ENCODE measurements at places on chromosomes 13 and 19.

GRCh38 chr13:22536851-22537250 lies 643.9 kb upstream of the SGCG start:
- H3K36me3 ChIP-seq: peaks cover 7% of the 10 kb centered on the region
- H3K4me1 ChIP-seq: no peaks in the 10 kb centered on the region
- no peaks in the 10 kb centered on the region for H3K27me3 ChIP-seq
- no peak overlapping the region for H3K4me3 ChIP-seq

DNA sequence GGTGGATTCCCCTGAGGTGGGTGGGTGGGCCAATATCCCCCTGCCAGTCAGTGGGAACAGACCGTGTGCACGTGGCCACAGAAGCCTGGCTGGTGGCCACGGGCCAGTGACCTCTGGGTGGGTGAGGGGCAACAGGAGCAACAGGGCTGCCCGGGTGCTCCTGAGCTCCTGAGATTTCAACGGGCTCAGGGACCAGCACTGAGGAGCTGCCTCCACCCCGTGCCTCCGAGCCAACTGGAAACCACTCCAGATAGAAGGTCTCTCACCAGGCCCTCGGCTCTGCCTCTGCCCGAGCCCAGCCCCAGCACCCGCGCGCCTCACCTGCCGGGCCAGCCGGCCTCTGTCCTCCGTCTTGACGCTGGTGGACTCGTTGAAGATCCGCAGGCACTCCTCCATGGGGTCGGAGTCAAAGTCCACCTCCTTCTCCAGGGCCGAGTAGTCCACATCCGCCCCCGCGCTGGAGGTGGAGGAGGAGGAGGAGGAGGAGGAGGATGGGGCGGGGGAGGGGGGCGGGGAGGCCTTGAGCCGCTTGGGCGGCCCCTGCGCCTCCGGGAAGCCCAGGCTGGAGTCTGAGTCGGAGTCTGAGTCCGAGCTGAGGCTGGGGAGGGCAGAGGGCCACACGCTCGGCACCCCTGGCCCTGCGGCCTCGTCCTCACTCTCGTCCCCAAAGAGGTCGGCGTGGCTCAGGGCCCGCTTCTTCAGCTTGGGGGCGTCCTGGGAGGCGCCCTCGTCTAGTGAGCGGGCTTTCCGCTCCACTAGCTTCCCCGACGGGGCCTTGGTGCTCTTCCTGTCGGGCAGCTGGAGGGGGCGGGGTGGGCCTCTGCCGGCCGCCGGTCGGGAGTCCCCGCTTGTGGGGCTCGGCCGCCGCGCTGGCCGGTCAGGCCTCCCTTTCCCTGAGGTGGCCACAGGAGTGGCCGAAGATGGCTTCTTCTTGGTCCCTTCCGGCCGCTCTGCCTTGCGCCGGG lies 14.8 kb upstream of the ATP8B3 start:
- peak; percentile 42 for DNase-seq
- no peak overlapping the region for H3K27ac ChIP-seq
- peaks cover 6% of the 10 kb centered on the region for H3K4me1 ChIP-seq
- H3K27me3 ChIP-seq: no peaks in the 10 kb centered on the region
- H3K36me3 ChIP-seq: peaks cover 8% of the 10 kb centered on the region

GRCh38 chr19:7550987-7551761 lies 15.7 kb downstream of the PNPLA6 start:
- H3K4me1 ChIP-seq: peaks cover 8% of the 10 kb centered on the region
- H3K27ac ChIP-seq: peak overlapping the region; percentile 71
- peak; percentile 95 for DNase-seq
- H3K4me3 ChIP-seq: peak overlapping the region; percentile 74

DNA sequence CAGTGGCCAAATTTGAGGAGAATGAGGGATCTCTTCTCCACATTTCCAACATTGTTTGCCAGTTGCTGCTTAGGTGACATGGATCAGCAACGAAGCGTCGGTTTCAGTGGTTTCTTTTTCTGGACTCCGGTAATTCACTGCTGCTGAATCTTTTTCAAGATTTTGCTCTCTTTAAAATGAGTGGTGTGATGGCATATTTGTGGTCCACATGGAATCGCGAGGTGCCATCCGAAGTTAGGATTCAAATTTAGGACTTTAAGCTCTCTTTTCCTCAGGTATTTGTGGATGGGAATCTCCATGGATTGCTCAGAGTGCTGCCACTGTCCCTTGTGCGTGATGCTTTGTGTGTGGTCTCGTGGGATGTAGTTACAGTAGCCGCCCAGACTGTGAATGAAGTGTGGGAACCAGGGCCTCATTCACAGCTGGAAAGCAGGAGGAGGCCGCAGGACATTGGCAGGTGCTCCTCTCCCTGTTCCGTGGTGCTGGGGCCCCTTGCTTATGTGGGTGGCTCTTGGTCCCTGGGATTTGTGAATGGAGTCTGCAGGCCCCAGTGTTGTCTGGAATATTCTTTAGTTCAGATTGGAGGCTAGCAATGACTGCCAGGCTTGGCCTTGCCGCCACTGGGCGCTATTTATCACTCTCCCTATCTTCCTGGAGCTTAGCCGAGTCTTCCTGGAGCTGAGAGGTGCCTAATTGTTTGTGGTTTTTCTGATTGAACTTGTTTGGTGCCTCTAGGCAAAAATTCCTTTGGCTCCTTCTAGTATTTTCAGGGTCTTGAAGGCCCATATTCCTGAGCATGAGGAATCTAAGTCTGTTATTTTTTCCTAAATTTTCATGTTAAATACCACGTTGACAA lies 1.5 kb downstream of the ILF3 start:
- H3K27ac ChIP-seq: peak overlapping the region; percentile 99
- H3K4me3 ChIP-seq: peak overlapping the region; percentile 96
- peaks cover 41% of the 10 kb centered on the region for H3K36me3 ChIP-seq
- H3K27me3 ChIP-seq: no peaks in the 10 kb centered on the region
- peaks cover 36% of the 10 kb centered on the region for H3K4me1 ChIP-seq

- H3K4me1 ChIP-seq: peaks cover 17% of the 10 kb centered on the region
- no peaks in the 10 kb centered on the region for H3K27me3 ChIP-seq
- H3K36me3 ChIP-seq: no peaks in the 10 kb centered on the region
- H3K27ac ChIP-seq: no peak overlapping the region
- DNase-seq: no peak
- H3K4me3 ChIP-seq: no peak overlapping the region
These were observed 27.6 kb upstream of the SLC1A5 start for GRCh38 chr19:46815833-46816627.

- no peak for DNase-seq
- H3K36me3 ChIP-seq: no peaks in the 10 kb centered on the region
- H3K4me3 ChIP-seq: peak overlapping the region; percentile 92
These were observed 977 bp downstream of the PCDH20 start for GRCh38 chr13:61414686-61415057.

Measured in WTC11 (cell line).